GM23338 (cell line): ENCODE measurements at places on chromosomes 6 and 20. TPM values are rescaled to one million over a fixed set of nuclear protein-coding genes. Genes with fewer than 3 reads are reported as not detected.

CLPSL1 gene
- not detected in 2 replicates for total RNA-seq

NKAIN2 gene
- 1.1 TPM in 1 of 2 replicates, not detected in the other for total RNA-seq

DDO gene
- 0.10 TPM in 1 of 2 replicates, not detected in the other for total RNA-seq

RIPOR2 gene
- total RNA-seq = 22.5 TPM in 2 replicates

F13A1 gene
- 0.31 and 11.4 TPM in 2 replicates for total RNA-seq

CRYBG1 gene
- total RNA-seq = 17.2 and 19.3 TPM in 2 replicates

CLVS2 gene
- 0.27 and 0.66 TPM in 2 replicates for total RNA-seq

ZNF391 gene
- 12.6 and 22.5 TPM in 2 replicates for total RNA-seq

DNA sequence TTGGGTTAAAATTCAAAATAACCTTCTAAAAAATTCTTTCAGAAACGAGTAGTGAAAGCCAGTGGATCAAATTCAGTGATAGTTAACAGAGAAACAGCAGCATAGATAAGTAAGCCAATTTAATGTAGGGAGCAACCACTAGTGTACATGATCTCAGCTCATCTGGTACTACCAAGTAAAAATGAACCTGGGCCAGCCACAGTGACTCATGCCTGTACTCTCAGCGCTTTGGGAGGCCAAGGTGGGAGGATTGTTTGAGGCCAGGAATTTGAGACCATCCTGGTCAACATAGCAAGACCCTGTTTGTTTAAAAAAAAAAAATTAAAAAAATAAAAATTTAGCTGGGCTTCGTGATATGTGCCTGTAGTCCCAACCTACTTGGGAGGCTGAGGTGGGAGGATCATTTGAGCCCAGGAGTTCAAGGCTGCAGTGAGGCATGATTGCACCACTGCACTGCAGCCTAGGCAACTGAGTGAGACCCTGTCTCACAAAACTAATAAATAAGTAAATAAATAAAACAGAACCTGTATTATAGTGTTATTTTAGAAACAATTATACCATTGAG is 32.4 kb downstream of the CBFA2T2 start:
- DNase-seq = no peak

GRCh38 chr20:1711826-1712601 is 54.4 kb upstream of the SIRPG start:
- no peak for DNase-seq

GRCh38 chr20:57020364-57020763 is 246.1 kb downstream of the BMP7 start:
- no peak for DNase-seq

DNA sequence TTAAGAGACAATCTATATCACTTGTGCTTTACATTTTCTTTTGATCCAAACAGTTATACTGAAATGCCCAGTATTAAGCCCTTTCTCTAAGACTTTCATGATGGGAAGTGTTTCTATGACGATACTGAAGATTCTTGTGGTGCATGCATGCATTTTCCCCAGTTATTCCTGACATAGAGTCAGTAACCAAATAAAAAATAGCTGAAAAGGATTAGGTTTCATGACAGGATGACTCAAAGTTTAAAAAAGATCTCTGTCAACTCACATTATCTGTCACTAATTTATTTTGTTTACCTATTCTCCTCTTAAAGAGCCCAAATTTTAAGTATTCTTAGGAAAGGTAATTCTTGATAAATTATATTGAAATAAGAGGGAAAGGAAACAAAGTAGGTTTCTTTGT is 98.4 kb downstream of the SESN1 start:
- no peak for DNase-seq

- DNase-seq = peak; percentile 35
Measured at GRCh38 chr20:61500791-61501321, 248.8 kb downstream of the CDH4 start.

- DNase-seq = no peak
Measured at GRCh38 chr6:17240803-17241500, 40.2 kb upstream of the RBM24 start.

- DNase-seq = no peak
Measured at GRCh38 chr20:51906049-51906448, 103.7 kb upstream of the SALL4 start.

DNA sequence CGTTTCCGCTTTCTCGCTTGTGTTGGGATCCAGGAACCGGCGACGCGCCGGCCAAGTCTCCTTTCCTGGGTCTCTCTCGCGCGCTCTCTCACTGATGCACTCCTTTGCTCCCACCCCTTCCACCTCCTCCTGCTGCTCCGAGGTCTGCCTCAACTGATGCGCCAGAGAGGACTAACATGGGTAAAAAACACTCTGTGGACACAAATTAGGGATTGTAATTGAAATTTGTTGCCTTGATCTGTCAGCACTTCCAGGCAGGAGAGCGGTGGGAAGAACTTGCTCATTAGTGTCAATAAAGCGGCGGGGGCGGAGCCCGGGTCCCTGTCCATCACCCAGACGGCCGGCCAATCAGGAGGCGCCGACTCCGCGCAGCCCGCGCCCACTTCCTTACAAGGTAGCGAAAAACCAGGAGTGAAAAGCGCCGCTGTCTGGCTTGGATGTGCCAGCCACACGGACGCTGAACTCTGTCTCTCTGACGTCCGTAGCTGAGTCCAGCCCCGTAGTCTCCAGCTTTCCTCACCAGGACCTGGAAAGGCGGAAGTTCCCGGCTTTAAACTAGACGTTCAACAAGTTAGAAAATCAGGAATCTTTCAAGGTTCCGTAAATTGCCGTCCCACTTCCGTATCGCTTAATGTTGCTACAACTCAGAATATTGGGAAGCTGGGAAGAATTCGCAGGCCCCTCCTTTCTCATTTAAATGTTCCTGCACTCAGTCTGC is at the start of gene TBX18:
Gene TBX18, minus strand, starts transcription at position 267 of the 718 bp plus-strand sequence. CDS start 417 bp downstream, outside the sequence.
- peak; percentile 98 for DNase-seq

DNA sequence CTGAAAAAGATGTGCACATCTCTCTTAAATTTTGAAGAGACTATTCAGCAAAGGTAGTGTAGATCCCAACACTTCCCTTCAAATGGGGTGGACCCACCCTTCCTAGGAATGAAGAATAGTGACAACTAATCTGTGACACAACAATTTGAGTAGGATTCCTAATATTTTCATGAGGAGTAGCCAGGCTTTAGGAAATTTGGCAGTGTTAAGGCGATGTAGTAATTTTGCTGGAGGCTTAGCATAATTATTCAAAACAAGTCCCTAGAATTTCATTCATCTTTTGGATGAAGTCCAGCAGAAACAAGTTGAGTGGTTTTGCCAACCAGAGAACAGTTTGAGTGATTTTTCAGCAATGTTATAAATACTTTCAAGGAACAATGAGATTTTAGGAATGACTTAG is 52.4 kb downstream of the ELOVL4 start:
- DNase-seq = no peak

DNA sequence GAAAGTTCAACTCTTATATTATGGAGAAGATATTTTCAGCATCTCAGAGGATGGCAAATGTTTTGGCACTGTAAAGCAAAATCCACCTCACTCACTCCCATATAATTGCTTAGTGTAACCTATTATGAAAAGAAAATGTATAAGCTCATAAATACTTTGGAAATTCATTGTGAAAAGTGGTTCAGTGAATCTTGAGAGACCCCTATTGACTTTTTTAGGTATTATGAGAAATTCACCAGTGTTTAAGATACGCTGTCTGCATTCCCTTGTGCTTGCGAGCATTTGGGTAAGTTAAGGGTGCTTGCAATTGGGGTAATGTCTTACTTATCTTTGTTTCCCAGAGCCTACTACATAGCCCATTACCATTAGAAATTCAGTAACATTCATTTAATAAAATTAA is 66.3 kb upstream of the BMP5 start:
- peak; percentile 13 for DNase-seq

DNA sequence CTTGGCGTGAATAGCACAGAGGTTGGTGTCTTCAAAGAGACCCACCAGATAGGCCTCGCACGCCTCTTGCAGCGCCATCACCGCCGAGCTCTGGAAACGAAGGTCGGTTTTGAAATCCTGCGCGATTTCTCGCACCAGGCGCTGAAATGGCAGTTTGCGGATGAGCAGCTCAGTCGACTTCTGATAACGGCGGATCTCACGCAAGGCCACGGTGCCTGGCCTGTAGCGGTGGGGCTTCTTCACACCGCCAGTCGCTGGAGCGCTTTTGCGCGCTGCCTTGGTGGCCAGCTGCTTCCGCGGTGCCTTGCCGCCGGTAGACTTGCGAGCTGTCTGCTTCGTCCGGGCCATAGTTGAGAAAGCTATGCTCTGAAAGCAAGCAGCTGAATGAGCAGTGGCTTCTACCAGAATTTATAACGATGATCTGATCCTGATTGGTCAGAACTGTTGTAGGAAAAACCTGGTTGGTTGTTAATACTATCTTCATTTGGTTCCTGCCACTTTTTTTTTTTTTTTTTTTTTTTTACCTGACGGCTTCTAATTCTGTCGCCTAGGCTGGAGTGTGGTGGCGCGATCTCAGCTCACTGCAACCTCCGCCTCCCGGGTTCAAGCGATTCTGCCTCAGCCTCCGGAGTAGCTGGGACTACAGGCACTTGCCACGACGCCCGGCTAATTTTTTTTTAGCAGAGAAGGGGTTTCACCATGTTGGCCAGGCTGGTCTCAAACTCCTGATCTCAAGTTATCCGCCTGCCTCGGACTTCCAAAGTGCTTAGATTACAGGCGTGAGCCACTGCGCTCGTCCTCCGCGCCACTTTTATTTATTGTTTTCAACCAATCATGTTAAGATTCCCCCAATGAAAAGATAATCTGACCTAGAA is 21.5 kb downstream of the OR2B2 start:
- DNase-seq = peak; percentile 93

DNA sequence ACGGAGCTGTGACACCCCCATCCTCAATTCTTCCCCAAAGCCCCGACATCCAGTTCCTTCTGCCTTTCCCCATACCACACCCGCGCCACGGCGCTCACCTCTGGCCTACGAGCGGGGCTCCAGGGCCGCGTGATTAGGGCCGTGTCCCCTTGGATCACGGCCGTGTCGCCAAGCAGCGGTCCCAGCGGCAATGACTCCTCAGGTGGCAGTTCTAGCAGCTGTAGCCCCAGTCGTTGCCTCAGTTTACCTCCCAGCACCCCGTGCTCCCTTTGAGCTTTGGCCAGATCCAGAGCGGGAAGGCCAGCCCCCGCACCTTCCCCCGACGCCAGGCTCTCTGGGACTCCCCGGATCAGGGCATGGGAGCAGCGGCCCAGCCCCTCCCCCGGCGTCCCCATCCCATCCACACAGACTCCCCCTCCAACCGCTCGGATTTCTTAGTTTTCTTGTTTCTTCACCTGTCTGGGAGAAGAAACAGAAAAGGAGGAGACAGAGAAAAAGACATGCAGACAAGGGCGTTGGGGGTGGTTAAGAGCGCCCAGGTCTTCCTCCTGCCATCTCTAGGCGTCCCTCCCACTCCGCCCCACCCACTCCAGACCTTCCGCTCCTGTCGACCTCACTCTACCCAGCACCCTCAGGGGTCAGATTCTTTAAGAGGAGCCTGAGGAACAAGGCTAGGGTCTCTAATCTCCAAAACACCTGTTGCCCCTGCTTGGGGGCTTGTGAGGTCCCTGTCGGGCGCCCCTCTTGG is at the start of gene DDAH2:
Gene DDAH2, minus strand, starts transcription at position 533 of the 748 bp plus-strand sequence. Its CDS starts 138 bp downstream, at position 395.
- no peak for DNase-seq

GRCh38 chr6:78525976-78526375 is 341.4 kb upstream of the IRAK1BP1 start:
- no peak for DNase-seq

GRCh38 chr6:37807656-37808055 is 11.9 kb upstream of the ZFAND3 start:
- DNase-seq = peak; percentile 42

- peak; percentile 88 for DNase-seq
Measured at GRCh38 chr6:168132531-168133167, 53.6 kb upstream of the FRMD1 start.

- no peak for DNase-seq
Measured at GRCh38 chr6:83920017-83920416, 60.5 kb downstream of the CYB5R4 start.

DNA sequence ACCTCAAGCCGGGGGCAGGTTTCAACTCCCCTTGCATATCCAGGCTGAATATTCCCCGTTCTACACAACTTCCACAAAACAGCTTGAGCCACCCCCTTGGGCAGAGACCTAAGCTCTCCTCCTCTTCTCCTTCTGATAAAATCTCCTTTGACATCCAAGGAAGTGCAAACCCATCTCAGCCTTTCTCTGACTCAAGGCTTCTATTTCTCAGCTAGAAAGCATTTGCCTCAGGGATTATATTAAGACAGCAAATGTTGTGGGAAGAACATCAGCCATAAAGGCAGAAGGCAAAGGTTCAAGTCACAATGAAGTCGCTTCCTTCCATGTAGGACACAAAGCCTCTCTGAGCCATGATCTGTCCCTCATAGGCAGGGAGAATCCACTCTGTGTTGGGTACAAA is 386.6 kb upstream of the ARID1B start:
- no peak for DNase-seq

DNA sequence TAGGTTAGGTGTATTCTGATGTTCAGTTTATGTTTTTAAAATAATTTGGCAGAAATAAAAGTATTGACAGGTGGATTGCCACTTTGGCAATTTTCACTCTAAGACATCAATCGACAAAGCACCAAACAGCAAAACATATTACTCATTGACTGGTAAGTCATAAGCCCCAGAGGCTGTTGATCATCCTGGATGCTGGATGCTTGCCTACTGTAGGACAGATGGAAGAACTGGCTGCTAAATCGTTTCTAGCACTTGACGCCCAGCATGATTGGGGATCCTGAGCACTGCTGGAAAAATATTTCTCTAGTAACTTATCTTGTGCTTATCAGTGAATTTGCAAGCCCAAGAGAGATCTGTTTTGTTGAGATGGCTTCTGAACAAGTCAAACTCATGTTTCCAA is 1001.9 kb upstream of the FLRT3 start:
- no peak for DNase-seq

GRCh38 chr6:145271577-145271976 is 463.7 kb downstream of the EPM2A start:
- no peak for DNase-seq

DNA sequence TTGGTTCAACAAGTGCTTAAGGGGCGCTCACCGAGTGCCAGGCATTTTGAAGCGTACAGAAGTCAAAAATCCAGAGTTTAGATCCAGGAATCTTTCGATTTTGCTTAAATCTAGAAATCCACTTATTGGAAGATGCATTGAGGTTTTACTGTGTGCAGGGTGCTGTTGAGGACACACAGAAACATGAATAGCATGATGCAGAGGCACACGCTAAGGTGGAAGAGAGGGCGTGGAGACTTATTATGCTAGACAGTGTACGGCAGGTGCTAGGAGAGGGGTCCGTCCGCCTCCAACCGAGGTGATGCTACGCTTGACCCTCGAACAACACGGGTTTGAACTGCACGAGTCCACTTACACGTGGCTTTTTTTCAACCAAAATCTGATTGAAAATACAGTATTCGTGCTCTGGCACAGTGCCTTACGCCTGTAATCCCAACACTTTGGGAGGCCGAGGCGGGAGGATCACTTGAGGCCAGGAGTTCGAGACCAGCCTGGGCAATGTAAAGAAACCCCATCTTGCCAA is 1.0 kb upstream of the KIF13A start:
- no peak for DNase-seq
